ENCODE measurements at places on chromosomes 13 and 19.

DNA sequence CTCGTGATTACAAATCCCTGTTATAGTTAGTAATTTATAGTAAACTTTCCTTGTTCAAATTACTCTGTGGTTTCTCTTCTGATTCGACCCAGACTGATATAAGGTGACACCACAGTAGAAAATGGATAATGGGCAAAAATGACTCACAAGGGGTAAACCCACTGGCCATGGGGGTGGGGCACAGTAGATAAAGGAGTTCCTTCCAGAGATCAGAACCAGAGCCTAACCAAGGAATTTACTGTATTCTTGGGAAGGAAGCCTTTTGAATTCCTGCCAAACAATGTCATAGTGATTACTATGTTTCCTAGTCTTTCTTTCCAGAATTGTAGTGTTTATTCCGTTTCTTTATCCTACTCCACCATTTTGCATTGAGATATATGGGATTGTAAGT lies 21.9 kb downstream of the MIR17HG start:
- DNase-seq = no peak

DNA sequence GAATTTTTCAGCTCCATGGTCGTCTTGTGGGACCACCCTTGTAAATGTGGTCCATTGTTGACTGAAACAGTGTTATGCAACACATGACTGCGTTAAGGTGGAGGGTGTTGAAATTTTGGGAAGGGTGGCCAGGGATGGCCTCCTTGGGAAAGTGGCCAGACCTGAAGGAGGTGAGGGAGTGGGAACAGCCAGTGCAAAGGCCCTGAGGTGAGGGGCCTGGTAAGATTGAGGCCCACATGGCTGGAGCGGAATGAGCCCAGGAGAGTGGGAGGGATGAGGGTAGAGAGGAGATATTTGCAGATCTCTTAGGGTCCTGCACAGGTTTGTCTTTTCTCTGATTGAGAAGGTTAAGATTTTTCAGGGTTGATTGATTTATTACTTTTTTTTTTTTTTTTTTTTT lies 18.2 kb downstream of the SIPA1L3 start:
- DNase-seq = no peak

GRCh38 chr13:110676595-110677587 lies 29.0 kb downstream of the CARS2 start:
- DNase-seq = no peak

GRCh38 chr13:22482496-22483000 lies 698.2 kb upstream of the SGCG start:
- no peak for DNase-seq

GRCh38 chr13:22589880-22590279 lies 590.9 kb upstream of the SGCG start:
- no peak for DNase-seq

DNA sequence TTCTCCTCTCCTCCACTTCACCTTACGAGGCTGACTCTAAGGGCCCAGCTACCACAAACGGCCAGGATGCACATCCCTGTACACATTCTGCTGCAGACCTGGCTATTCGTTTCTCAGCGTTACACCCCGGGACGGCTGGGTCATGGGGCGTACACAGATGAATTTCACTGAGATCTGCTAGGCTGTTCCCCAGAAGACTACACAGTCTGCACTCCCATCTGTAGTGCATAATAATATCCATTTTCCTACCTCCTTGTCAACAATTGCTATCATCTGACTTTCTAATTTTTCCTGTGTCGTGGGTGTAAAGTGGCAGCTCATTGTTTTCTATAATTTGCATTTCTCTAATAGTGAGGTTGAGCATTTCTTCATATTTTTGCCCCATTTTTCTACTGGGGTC lies 85.7 kb downstream of the TM9SF2 start:
- no peak for DNase-seq

DNA sequence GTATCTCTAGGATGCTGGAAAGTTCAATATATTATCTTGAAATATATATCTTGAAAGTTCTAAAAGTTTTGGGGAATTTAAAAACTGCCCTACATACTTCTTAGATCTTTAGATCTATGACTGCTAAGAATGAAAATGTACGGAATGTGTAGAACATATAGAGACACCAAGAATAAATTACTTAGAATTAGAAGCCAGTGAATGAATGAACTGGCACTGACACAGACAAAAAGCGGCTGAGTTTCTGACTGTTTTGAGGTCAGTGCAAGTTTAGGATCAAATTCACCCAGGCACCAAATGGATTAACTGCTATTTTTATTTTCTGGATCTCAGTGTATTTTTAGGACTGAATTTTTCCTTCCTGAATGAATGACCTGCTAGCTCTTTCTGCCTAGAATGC lies 411.2 kb downstream of the KCTD12 start:
- DNase-seq = no peak

DNA sequence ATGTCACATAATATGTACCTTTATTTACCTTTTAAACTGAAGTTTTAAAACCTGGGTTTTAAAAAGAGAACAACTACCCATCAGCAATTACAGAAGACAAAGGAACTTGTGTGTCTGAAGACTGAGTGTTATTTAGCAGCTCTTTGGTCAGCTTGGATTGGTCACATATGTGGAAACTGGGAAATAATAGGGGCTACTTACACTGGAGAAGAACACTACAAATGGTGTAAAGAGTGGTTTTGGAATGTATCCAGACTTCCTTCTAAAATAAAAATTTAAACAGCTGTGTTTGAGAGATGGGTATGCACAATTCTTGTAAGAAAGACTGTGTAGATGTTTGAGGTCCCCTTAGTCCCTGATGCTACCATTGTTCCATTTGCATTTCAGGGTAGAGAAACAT lies 13.3 kb downstream of the TNFRSF19 start:
- DNase-seq = no peak

GRCh38 chr13:46621133-46621532 lies 68.2 kb downstream of the LRCH1 start:
- DNase-seq = no peak

- no peak for DNase-seq
Measured at GRCh38 chr13:25836574-25837336, 215.1 kb downstream of the SHISA2 start.

DNA sequence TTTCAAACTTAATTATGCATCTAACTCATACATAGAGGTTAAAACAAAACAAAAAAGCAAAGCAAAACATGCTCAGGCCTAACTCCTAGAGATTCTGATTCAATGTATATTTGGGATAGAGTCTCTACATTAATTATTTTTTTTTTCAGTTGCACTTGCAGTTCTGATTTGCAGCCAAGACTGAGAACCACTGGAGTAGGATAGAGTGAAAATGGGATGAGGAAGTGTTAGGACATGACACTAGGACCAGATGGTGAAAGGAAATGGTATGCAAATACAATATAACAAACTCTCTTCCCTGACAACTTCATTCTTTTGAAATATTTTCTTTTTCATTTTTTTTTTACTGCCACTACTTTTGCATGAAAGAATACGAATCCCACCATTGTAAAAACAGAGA lies 1.8 kb downstream of the CCDC122 start:
- no peak for DNase-seq

Data from left hindlimb (tissue), 1 donor.